ENCODE measurements at places on chromosomes 4 and X.

GRCh38 chr4:6586715-6587325, 11.8 kb downstream of the MAN2B2 start:
- DNase-seq = no peak

DNA sequence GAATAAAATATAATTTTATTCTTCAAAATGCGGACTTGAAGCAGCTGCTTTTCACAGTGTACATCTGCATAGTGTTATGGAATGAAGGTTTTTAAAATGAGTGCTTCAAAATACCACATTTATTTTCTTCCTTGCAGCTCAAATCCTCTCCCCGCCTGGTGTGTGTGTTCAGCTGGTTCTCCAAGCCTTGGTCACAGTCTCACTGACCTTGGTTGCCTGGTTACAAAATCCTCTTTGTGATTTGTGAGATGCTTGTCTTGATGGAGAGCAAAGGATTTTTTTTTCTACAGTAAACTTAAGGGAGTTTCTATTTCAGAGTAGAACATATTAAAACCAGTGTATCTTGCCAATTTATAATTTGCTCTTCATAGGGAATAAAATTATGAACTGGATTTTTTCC, 139.2 kb downstream of the PCDH18 start:
- DNase-seq = peak; percentile 50

- DNase-seq = no peak
These were observed 1324.2 kb downstream of the RPA4 start for GRCh38 chrX:98207947-98208346.

GRCh38 chr4:67576538-67576937, 18.0 kb downstream of the STAP1 start:
- DNase-seq = no peak

DNA sequence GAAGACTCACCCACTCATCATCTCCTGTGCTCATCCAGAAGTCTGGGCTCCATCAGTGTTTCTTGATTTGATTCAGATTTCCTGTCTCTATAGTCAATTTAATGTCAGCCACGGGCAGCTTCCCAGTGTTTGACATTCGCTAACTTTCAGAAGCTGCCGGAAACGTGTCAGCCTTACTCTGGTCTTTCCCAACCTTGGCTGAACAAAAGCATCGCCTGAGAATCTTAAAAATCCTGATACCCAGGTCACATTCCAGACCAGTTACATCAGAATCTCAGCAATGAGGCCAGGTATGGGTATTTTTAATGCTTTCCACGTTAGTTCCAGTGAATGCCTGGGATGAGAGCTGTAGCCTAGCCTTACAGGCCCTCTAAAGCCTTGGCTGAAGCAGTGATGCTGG, 233.8 kb downstream of the FRMPD4 start:
- DNase-seq = no peak

GRCh38 chr4:166777760-166778159, 456.5 kb downstream of the SPOCK3 start:
- no peak for DNase-seq

GRCh38 chrX:79182071-79182470, 37.6 kb downstream of the GPR174 start:
- no peak for DNase-seq

- DNase-seq = peak; percentile 53
These were observed 75.1 kb downstream of the GAB1 start for GRCh38 chr4:143411527-143412419.

DNA sequence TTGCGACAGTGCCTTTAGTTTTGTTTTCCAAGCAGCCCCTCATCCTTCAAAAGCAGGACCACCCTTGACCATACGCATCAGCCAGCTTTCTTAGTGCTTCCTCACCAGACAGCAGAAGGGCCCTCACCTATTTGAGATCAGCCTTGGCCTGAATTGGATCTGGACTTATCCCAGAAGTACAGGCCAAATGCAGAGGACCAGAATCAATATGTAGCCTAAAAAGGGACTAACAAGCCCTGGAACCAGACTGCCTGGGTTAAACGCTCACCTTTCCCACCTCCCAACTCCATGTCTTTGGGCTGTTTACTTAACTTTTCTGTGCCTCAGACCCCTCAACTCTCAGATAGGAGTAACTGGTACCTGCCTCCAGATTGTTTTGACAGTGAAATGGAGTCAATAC, 77.7 kb upstream of the ATP6AP2 start:
- DNase-seq = no peak

- no peak for DNase-seq
These were observed 521.9 kb downstream of the FAT4 start for GRCh38 chr4:125836597-125837195.

GRCh38 chr4:142040043-142040442, 403.7 kb downstream of the IL15 start:
- no peak for DNase-seq

DNA sequence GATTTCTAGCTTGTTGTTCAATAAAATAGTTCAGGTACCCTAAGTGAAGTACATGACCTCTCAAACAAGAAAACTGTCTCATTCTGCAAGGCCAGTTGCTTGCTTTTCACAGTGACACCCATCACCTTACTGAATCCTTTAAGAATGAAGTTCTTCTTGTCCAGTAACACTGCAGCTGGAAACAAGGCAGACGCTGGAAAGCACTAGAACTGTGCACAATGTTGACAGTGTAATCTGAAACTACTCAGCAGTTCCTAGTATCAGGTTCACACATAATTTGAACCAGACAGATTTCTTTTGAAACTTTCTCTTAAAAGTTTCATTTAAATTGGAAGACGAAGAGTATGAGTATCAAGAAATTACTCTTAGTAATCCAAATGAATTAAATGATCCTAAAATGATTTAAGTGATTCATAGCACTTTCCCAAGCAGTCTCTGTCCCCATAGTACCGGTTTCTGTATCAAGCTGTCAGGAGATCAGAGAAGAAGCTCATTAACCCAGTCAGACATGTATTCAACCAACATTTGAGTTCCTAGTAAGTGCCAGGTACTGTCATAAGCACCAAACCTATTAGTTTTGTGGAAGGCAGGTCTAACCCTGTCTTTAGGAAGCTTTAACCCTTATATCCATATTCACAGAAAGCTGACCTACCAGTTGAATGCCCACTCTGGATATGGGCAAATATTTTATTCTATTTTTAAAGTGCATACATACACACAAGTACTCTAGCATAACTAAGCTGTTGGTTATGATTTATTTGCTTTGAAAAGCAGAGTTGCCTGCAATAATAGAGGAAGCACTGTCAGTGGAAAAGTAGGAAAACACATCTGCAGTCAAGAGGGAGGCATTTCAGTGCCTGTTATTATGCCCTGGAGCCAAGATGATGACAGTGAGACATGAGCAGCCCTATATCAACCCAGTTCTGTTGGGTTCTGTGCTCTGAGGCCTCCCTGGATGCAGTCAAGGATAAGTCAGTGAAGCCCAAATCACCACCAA, 63.6 kb downstream of the PALLD start:
- DNase-seq = peak; percentile 31

DNA sequence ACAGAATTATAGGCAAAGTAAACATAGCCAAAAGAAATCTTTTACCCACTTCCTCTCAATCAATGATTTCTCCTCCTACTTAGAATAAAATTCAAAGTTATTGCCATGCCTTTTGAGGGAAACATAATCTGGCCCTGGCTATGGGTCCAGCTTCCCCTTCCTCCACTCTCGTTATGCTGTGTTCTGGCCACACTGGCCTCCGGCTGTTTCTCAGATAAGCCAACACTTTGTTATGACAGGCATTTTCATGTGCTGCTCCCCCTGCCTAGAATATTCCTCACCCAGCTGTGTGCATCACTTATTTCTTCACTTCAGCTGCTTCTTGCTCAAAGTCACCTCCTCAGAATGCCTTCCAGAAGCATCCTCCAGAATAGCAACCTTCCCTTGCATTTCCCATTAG, 386.6 kb upstream of the AADAT start:
- DNase-seq = no peak

DNA sequence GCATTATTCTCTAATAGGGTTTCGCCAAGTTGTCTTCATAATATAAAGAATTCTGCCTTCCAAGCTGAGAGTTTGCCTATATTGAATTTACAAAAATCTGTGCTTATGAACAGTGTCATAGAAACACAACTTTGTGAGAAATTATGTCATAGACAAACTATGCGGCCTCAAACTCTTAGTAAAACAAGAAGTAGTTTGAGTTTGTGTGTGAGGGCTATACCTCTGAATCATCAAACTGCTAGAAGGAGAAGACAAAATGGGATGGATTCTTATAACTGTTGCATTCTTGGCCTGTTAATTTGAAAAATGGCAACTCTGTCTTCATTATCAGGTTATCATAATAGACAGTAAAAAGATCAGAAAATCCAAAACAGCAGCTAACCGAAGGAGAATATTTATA, 46.1 kb upstream of the NAP1L5 start:
- DNase-seq = no peak

- no peak for DNase-seq
These were observed 99.7 kb upstream of the SLC7A11 start for GRCh38 chr4:138341739-138342415.

DNA sequence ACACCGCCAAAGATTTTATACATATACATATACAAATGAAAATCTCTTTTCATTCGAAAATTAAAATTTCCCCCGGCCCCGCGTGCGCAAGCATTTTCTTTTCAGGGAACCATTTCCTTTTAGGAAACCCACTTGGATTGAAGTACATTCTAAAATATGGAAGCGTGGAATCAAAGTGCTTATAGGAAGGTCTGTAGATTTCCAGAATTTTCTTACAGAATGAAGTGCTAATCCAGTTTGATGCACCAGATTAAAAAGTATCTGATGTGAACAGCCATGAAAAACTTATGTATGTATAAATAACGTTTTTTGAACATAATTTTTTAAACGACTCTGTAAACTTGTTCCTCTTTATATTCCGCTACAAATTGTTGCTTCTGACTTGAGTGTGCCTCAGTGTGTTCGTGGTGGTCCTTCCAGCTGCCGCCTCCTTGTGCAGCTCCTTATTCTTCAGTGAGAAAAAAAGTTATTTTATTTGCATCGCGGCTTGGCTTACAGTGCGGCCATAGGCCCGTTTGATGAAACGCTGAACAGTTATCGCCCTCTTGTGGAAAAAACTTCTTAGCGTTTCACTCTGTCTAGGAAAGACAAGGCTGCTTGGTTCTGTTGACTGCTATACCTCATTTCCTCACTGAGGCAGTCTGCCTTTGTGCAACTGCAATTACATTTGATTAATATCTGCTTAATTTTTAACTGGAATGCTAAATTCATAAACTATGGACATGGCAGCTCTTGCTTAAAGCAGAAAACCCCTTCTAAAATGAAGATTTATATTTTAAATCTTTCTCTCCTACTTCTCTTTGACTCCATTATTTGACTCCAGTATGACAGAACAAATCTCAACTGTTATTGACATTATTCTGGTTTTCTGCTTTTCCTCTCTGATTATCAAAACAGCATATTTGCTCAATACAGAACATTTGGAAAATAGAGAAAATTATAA, 4.7 kb upstream of the NKX6-1 start:
- DNase-seq = peak; percentile 57

DNA sequence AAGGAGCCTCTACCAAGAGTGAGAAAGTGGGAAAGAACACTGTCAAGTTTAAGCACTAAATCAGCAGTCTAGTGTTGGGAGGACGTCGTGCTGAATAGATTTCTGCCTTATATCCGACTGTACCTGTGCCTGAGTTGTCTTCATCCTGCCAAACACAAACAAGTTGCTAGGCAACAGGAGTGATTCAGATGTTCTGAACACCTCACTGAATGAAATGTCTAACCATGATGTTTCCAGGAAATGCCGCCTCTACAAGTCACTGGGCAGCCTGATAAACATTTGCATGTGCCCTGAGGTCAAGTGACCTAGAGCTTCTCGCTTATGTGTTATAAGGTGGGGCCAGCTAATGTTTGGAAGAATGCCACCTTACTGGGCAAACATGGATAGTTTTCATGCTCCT, 37.9 kb downstream of the SGMS2 start:
- DNase-seq = peak; percentile 13

GRCh38 chr4:69224891-69225290, 10.3 kb upstream of the UGT2B11 start:
- no peak for DNase-seq

DNA sequence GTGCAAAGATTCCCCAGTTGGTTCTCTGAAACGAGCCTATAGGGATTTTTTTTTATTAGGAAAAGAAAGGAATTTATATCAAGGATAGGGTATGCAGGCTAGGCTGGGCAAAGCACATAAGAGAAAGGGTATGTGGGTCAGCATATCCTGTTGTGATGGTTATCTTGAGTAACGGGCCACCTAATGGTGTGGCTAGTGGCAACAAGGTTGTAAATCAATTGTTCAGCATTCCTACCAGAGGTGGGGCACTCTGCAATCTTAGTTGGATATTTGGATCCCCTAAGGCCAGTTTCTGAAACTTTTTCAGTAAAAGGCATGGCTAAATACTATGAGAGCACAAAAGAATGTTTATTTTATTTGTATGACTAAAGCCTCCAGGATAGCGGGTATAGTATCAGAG, 42.7 kb downstream of the DCAF12L1 start:
- no peak for DNase-seq

DNA sequence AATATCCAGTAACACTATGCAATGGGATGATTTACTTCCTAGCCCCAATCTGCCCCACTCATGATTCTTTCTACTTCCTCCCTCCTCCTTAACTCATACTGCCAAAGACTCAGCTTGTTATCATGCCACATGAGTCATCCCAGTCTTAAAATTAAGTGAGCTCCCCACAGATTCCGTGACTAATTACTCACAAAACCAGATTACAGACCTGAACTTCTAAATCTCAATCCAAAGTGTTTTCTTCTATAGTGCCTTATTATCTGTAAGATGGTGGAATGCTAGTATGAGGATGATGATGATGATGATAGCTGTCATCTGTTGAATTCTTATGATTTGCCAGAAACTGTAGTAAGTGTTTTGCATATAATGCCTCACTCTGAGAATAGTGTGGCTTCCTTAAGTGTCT, 27.7 kb upstream of the GPC3 start:
- no peak for DNase-seq

DNA sequence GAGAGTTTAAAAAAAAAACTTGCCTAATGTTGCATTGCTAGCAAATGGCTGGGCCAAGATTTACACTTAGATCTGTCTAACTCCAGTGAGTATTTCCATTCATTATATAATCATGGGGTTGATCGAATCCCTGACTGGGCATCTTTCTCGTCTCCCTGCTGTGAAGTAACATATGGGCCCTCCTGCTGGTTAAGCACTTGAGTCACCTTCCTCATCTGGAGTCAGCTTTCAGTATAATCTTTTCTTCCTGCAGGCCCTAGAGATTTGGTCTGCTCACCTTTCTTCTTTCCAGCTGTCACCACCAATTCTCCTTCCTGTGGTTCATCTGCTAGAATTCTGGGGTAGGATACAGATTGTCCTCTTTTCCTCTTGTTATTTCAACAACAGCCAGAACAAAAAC, 41.6 kb downstream of the TIGD2 start:
- DNase-seq = peak; percentile 63

DNA sequence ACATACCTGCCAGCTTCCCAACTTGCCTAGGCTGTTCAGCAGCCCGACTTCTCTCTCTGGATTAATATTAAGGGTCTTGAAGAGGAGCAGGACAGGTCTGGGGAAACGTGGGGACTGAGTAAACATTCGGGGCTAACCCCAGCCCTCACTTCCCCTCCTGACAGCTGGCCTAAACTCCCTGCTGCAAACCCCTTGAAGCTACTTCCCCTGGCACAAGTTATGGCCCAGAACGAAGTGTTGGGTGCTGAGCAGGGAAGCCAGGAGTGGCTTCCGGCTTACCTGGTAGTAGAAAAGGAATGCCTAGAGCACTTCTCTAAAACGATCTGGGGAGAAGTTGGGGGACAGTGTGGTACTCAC, 200.0 kb downstream of the BCOR start:
- DNase-seq = no peak

Data from NCI-H2081 (cell line).